Activated CD8-positive, alpha-beta memory T cell treated with anti-CD3 and anti-CD28 coated beads, Interleukin-2, amount 50 U/mL, for 48 hours (primary cell): ENCODE measurements at places on chromosomes 5 and 9.

GRCh38 chr9:124258607-124259157 is 933 bp downstream of the NEK6 start:
- DNase-seq = no peak

GRCh38 chr5:52998552-52999313 is 9.6 kb downstream of the ITGA2 start:
- no peak for DNase-seq

GRCh38 chr5:137262818-137263217 is 236.3 kb downstream of the SPOCK1 start:
- no peak for DNase-seq

- DNase-seq = no peak
Observed at GRCh38 chr5:96961053-96961452, 25.2 kb downstream of the LNPEP start.

- DNase-seq = no peak
Observed at GRCh38 chr9:121852651-121853616, 201.5 kb downstream of the DAB2IP start.

DNA sequence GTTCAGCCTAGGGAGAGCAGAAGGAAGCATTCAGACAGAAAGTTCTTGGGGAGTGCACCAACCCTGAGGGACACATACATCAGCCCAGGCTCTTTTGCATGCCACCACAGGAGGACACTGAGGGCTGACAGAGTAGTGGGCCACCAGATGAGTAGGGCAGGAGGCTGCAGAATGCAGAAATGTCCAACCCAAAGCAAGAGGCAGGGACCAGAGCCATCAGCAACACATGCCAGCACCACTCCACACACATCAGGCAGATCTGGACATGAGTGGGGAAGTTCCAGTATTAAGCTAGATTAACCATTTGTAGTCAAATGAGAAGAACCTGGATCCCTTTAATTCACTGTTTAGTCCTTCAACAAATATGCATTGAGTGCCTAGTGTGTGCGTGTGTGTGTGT is 35.7 kb upstream of the OTULINL start:
- no peak for DNase-seq

- DNase-seq = peak; percentile 22
Observed at GRCh38 chr5:132788508-132788907, 11.5 kb upstream of the SEPTIN8 start.

DNA sequence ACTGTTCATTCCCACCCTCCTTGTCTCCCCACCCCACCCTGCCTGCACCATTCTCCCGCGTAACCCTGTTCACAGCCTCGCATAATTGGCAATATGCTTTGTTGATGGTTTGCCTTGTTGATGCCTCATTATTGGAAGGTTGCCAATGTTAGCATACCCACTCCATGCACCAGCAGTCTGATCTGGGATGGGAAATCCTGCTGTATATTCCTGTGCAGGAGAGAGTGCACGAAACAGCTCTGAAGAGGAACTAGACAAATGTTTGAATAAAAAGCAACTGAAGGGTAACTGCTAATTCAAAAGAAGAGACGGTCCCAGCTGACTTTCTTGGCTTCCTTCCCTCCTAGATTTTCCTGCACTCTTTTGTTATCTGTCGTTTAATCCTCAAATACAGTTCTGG is 271.7 kb upstream of the TLE4 start:
- no peak for DNase-seq

DNA sequence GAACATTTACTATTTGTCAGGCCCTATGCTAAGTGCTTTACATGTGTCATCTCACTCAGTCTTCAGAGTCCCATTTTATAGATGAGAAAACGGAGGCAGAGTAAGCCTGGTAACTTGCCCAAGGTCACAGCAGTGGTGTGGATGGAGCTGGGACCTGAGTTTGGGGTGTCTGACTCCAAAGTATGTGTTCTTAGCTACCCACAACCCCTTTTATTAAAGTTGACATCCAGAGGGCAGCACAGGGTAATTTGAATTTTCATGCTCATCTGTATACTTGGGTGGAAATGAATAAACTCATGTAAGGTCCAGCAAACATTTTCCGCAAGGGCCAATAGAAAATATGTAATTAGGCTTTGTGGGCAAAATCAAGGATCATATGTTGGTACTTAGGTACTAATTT is 93.4 kb upstream of the SLC25A48 start:
- DNase-seq = no peak

DNA sequence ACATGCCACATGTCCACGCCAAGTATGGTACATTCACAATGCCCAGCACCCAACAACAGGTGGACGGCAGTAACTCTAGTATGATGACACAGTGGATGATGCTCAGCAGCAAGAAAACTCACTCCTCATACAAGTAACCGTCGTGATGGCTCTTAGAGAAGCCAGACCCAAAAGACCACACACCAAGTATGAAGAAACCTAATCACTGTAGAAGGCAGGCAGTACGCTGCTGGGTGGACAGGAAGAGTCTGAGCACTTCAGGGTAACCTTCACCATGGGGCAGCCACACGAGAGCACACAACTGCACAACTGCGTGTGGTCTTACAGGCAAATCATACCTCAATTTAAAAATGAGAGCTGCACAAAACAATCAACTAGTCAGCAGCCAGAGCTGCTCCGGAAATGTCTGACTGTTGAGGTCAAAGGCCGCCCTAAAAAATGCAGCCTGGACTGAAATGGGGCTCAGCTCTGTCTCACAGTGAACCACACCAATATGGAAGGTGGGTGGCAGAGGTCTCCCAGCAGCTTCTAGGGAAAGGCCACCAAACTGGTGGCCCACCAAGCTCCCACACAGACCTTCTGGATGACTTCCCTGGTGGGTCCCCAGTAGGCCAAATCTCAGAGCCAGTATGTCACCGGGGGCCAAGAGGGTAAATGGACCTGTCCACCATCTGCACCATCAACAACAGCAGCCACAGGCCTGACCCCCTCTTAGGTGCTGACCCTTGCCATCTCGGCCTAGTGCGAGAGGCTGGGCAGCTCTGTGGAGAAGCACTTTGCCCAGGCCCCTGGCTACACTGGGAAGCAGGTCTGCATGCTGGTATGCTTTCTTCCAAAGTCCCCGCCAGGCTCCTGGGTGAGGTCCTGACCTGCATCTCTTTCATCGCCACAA is 17.8 kb downstream of the BICD2 start:
- DNase-seq = no peak

DNA sequence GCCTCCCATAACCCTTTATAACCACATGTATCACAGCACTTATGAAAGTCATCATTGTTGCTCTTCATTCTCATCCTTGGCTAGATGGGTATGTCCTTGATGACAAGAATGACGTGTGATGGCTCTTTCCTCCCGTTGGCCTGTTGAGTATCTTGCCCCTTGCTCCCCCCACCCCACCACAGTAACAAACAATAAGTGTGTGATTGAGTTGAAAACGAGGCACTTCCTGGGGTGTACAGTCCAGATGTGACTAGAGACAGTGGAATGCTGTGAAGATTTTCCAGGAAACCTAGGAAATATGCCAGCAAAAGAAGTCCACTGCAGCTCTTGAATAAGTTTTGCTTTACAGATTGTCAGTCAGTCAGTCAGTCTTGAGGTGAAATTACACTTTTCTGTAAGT is 262.5 kb downstream of the ELAVL2 start:
- DNase-seq = no peak

DNA sequence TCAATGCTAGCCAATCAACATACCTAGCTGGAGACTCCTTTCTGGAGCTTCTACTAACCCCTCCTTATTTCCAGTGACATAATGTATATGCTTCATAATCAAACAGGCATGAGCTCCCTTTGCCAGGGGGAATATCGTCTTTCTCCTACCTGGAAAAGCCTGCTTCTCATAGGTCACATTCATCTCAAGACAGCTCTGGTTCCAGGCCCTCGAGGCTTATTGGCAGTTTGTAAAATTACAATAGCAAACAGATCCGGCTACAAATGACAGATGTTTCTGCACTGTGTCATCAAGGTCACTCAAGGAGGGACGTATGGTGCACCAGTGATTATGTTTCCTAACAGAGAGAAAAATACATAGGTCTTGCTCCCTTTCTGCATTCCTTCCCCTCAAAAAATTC is 140.0 kb downstream of the SAXO1 start:
- DNase-seq = no peak

DNA sequence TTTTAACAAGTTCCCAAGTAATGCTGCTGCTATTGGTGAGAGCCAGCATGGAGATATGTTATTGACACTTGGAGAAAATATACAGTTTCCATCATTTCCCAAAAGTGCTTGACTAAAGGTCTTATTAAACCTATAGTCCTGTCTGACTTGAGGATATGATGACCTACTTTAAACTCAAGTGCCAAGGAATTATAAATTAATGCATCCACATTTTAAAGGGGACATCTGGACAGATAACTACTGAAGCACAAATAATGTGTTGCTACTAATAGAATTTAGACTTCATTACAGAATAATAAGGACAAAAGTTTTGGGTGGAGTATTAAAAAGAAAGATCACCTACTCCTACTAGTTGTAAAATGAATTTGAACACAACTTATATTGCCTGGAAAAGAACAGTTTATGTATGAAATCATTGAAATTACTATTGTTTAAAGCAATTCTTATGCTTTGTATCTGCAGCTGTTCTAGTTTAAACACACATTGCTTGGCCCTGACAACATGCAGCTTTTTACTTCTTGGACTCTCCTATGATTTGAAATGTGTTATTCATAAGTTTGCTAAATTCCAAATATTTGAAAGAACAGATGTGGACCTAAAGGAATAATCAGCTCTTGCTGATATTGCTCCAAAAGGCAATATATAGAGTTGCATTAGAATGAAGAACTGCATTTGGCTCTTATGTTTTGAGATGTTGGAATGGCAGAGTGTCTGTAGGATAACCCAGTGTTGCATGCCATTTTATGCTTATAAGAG is 73.4 kb downstream of the SGCD start:
- no peak for DNase-seq

DNA sequence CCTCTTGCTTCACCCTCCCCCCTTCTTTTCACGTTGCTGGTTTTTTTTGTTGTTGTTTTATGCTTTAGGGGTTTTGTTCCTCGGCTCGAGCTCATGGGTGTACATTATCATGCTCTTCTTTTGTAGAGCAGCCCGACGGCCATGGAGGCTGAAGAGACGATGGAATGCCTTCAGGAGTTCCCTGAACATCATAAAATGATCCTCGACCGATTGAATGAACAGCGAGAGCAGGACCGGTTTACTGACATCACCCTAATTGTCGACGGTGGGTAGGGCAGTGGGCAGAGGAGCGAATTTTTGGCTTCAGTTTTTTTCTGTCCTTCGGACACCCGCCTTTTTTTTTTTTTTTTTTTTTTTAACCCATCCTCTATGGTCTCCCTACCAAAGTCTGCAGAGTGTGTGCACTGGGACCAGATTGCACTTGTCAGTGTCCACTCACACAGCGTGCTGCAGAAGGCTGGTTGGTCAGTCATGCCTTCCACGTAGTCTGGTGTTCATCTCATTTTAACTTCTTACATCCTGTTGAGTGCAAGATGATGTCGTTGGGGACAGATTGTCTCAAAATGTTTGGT is 1.3 kb downstream of the ZNF131 start:
- no peak for DNase-seq

DNA sequence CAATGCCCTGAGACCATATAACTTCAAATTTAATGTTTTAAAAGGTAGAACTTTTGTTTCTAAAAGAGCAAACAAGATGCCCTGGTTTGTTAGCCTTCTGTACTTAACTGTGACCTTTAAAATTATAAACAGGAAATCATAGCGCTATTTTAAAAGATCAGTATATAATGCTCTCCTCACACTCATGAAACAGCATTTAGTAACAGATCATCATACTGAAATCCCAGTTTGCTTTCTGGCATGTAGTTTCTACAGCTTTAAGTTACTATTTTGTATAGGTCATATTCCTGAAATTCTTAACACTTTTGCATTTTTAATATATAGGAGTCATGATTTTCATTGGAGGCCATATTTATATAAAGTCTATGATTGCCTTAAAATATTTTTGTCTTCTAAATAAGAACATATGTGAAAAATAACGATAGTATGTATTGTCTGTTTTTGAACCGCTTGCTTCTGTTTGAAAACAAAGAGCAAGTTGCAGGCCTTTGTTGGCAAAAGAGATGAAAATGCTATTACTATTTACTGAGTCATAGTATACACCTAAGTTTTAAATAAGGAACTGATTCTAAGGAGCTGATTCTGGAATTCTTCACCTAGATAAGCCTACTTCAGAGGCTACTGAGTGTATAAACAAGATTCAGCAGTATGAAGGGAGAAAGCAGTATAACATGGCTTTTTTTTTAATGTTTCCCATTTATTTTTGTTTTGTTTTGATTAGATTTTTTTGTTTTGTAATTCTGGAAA is 20.5 kb downstream of the SRFBP1 start:
- DNase-seq = no peak

GRCh38 chr9:122383992-122384461 is 13.2 kb downstream of the PTGS1 start:
- DNase-seq = peak; percentile 0

DNA sequence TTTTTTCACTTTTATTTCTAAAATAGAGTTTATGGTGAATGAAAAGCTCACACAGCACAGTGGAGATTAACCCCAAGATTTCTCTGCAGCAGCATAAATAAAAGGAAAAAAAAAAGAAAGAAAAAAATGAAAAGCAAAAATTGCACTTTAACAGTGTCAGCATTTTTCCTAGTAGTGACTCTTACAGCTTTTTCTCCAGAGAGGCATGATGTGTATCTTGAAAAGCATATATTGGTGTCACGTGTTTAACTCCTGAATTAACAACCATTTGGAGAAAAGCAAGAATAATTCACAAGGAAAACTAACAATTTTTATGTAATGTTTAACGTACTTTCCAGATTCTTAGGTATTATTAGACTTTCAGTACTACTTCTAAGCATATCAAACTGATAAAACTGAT is 67.9 kb downstream of the ADGRV1 start:
- DNase-seq = no peak

- DNase-seq = no peak
Observed at GRCh38 chr9:11471321-11471720, 858.5 kb upstream of the PTPRD start.

- DNase-seq = no peak
Observed at GRCh38 chr9:31535651-31536050, 848.8 kb upstream of the ACO1 start.

- DNase-seq = no peak
Observed at GRCh38 chr5:154947778-154948177, 6.9 kb downstream of the MRPL22 start.

DNA sequence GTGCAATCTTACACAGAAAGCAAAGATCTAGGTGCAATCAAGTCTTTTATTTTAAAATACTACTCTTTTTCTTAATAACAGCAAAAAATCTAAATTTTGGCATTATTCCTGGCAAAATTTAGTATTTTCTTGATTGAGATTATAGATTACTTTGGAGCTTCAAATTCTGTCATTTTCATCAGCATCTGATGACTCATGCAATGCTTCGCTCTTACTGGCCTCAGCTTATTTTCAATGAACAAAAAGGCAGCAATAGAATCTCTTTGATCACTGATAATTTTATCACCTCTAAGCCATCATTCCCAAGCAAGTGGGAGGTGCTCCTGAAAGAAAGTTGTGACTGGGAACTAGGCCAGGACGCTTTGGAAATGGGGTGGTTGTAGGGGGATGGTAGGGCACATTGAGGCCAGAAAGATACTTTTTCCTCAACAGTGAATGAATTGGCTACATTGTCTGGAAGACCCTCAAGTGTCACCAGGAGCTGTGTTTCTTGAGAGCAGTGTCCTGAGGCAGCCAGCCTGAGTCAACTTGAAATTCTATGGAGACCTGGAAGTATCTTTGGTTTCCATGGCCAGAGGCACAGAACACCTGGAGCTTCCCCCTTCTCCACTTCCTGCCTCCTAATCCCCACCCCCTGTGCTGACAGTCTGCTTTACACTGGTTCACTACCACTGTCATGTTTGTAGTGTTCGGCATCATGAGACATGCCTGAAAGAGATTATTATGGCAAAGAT is 46.9 kb upstream of the APC start:
- no peak for DNase-seq

- peak; percentile 66 for DNase-seq
Observed at GRCh38 chr9:96048104-96048955, 172.8 kb downstream of the ERCC6L2 start.

GRCh38 chr9:71685394-71685793 is 82.9 kb downstream of the CEMIP2 start:
- DNase-seq = no peak
